D721Med (cell line): ENCODE measurements at places on chromosomes 16 and 17.
A peak's percentile ranks its signal among the peaks of the same experiment; 100 is the strongest.

DNA sequence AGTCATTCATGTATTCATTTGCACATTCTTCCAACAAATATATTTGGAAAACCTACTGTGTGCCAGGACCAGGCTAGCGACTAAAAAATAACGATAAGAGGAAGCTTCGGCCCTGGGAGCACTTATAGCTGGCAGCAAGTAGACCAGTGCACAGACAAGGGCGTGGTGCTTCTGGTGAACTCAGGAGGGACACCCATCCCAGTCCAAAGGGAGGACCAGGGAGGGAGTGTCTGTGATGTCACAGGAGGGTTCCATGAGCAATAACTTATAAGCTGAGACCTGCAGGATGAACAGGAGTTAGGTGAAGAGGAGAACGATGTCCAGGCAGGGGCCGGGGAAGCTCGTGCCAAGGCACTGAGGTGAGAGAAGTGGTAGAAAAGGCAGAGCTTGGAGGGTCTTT lies 17.4 kb upstream of the PHOSPHO1 start:
- no peak for DNase-seq

- DNase-seq: no peak
Measured at GRCh38 chr16:63530208-63530607, 1494.0 kb upstream of the CDH8 start.

GRCh38 chr17:64423881-64424280 lies 25.0 kb upstream of the MILR1 start:
- DNase-seq: no peak

DNA sequence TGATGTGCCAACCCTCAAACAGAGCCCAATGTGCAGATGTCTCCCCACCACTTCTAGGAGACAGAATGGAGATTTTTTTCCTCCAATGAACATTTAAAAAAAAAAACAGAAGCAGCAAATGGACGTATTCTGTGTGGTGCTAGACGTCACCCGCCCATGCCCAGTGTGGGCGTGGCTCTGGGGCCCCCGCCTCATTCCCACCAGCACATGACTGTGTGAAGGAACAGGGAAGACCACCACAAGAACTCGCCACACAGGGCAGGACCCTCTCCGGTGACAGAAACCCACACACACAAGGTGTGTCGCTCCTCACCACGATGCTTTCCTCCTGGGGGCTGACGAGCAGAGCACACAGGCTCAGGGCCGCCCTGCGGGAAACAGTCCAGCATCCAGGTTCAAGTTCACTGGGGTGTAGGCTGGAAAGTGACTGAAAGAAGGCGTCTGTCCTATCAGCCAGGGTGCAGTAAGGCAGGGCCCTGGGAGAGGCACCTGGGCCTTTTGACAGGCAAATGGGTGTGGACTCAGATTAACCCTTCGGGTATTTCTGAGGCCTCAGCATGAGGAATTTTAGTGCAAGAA lies 53.5 kb downstream of the KLHDC4 start:
- DNase-seq: no peak

GRCh38 chr17:72760368-72760767 lies 332.1 kb downstream of the SLC39A11 start:
- DNase-seq: no peak

GRCh38 chr16:19745286-19746010 lies 27.4 kb downstream of the IQCK start:
- DNase-seq: no peak

DNA sequence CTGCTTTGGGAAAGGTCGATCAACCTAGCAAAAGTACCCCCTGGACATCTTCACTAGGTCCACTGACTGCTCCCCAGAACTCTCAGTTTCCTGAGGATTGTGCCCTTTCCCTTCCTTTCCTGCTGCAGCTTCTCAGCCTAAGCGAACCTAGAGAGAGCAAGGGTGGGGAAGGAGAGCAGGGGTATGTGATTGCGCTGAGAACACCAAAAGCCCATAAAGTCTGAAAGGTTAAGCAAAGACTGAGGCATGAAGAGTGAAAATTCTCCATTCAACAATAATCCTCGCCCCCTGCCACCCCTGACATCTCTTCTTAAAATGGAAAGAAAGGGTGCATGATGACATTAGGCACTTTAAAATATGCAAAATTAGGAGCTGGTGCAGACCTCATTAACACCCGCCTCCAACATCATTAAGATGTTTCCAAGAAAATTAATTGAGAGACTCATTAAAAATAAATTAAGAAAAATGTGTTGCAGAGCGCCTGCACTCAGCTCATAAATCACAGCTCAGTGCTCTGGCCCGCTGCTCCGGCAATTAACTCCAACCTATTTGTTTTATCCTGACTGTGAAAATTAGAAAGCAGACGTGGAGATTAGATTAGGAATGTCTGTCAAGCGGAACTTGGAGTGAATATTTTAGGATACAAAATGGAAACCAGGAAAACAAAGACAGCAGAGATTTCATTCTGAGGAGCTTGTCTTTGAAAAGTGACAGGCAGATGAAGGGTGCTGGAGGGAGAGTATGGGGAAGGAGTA lies 49.1 kb upstream of the PMFBP1 start:
- no peak for DNase-seq

DNA sequence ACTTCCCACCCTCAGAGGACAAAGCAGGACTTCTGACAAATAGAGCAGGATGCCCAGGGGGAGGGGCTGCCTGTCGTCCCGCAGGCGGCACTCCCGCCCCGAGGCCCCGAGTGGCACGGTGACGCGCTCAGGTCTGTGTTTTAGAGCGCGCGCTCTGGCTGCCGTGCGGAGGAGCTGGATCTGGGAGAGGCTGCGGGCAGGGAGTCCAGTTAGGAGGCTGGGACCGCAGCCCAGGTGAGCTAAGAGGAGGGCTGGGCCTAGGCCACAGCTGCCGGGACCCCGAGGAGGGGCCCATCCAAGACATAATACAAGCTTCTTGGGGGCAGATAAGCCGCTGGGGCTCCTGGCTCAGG lies 6.4 kb downstream of the DOC2A start:
- no peak for DNase-seq

DNA sequence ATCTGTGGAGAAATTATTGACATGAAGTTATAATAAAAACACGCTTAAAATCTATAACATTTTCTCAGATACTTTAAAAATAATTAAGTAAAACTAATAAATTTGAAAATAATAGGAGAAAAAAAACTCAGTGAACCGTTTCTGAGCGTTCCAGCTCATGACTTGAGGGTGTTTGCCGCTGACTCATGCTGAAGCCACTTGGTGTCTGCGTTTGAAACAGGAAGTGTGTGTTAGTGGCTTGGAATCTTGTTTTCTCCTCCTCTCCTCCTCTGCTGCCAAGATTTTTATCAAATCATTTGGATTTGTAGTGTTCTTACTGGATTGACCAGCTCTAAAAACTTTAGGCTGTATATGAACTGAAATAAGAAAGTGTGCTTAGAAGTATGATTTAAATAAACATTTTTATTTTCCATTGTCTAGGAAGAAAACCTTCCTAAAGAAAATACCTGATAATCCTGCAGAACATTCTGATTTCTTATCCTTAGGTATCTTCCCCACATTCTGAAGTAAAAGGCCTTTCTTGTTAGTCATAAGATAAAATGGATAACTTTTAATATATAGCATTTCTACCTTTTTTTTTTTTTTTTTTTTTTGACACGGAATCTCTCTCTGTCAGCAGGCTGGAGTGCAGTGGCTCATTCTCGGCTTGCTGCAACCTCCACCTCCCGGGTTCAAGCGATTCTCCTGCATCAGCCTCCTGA lies 30.8 kb downstream of the USP10 start:
- DNase-seq: no peak

- no peak for DNase-seq
Measured at GRCh38 chr17:77893144-77894044, 65.1 kb upstream of the TNRC6C start.

GRCh38 chr16:57519796-57520360 lies 16.5 kb downstream of the CCDC102A start:
- DNase-seq: peak; percentile 67

DNA sequence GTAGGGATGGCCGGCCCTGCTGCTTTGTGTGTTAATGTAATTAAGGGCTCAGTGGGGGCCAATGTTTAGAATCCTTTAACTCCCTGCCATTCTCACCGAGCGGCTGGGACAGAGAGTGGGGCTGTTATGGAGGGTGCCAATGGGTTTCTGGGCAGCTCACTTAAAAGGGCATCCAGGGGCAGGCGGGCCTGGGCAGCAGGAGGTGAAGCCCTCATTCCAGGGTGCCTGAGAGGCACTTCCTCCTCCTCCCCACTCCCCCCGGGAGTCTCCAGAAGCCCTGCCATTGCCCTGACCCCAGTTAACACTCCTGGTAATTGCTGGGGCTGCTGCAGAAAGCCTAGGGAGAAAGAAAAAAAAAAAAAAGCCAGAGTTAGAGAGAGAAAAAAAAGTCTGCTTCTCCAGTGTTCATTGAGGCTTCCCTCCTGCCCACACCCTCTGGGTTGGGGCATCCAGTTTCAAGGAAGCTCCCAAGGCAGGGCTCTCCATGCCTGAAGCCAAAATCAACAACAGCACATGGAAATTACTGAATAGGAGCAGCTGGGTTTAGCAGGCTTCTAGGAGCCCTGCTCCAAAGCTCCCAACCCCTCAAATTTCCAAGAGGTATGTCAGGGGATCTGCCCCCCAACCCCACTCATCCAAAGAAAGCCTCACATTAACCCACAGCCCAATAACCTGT lies 28.0 kb downstream of the CUEDC1 start:
- DNase-seq: no peak

- no peak for DNase-seq
Measured at GRCh38 chr16:75218256-75219076, at the start of gene CTRB1. TSS of gene CTRB1 (plus strand) at chr16:75218988. CDS start at chr16:75219008, 20 bp downstream.
